Stimulated activated CD4-positive, alpha-beta T cell treated with anti-CD3 and anti-CD28 coated beads, Interleukin-12 subunit alpha, Interleukin-12 subunit beta, amount 100 ng/mL, for 4 hours (primary cell): ENCODE measurements at places on chromosomes 11 and 22.
A peak's percentile ranks its signal among the peaks of the same experiment; 100 is the strongest.

DNA sequence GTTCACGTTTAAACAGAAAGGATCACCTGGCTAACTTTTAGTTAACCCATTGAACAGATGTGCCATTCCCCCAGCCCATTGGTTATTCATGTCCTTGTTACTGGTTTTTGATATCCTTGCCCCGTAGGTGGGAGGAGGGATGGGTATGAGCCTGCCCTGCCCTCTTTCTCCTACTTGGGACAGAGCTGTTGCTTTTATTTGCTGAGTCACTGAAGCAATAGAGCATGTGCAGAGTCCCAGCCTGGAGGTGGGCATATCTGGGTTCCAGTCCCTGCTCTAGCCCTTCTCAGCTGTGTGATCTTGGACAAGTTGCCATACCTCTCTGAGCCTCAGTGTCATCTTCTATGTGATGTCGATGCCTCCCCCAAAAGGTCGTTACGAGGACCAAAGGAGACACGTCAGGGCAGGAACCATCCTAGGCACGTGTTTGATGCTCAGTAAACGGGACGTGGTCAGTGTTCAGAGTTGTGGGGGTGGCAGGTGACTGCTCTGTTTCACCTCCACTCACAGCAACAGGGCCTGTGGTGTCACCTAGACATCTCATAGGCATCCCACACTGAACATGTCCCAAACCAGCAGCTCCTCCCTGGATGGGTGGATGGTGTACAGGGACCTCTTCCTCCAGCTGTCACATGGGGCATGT, 61.0 kb downstream of the BMAL1 start:
- no peak for DNase-seq

- peak; percentile 15 for DNase-seq
Observed at GRCh38 chr11:117315285-117316196, 515 bp downstream of the BACE1 start.

DNA sequence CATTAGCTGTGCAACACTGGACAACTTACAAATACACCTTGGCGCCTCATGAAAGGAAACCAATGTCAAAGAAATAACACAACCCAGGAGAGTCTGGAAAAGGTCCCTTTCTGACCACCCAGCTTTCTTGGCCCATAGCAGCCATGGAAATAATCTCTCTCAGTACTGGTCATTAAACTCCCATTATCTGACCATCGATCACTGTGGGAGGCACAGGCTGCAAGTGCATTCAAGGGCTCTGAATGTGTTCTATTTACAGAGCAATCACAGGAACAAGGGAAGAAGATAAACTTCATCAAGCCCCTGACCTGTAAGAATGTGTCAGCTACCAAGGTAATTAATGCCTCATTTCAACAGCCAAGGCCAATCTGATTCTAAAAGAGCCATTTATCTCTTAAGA, 40.1 kb downstream of the CTSC start:
- no peak for DNase-seq

- no peak for DNase-seq
Observed at GRCh38 chr11:119615003-119615881, 113.8 kb downstream of the NECTIN1 start.
